ENCODE measurements at places on chromosomes 6 and 20.

DNA sequence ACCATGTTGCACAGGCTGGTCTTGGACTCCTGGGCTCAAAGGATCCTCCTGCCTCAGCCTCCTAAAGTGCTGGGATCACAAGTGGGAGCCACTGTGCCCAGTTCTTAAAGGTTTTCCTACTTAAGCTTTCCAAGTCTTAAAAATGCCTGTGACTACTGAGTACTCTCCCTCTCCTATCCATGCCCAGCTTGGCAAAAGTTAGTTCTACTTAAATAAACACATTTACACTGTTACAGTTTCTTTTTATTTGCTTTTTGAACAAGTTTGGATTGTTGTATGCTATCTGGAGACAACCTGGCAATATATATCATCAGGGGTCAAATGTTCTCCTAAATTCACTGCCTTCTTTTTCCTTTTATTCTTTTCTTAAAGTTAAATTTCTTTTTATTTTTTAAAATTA is 61.0 kb upstream of the GCM1 start:
- no peak for DNase-seq

GRCh38 chr6:25614052-25614451 is 38.0 kb upstream of the SCGN start:
- DNase-seq = no peak

GRCh38 chr6:20620043-20620442 is 85.8 kb downstream of the CDKAL1 start:
- no peak for DNase-seq

DNA sequence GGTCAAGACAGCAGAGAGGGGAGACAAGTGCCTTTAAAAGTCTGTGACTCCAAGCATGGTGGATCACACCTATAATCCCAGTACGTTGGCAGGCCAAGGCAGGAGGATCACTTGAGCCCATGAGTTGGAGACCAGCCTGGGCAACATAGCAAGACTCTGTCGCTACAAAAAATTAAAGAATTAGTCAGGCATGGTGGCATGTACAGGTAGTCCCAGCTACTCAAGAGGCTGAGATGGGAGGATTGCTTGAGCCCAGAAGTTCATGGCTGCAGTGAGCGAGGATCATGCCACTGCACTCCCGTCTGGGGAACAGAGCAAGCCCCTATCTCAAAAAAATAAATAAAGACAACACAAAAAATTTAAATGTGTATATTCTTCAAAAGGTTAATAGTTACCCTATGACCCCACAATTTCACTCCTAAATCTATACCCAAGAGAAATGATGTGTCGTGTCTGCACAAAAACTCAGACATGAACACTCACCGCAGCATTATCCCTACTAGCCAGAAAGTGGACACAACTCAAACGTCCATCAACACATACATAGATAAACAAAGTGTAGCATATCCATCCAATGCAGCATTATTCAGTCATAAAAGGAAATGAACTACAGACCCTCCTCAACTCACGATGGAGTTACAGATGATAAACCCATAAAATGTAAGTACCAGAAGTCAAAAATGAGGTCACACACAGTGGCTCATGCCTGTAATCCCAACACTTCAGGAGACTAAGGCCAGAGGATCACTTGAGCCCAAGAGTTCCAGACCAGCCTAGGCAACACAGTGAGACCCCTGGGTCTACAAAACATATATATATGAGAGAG is 23.9 kb downstream of the ZMYND8 start:
- DNase-seq = no peak

DNA sequence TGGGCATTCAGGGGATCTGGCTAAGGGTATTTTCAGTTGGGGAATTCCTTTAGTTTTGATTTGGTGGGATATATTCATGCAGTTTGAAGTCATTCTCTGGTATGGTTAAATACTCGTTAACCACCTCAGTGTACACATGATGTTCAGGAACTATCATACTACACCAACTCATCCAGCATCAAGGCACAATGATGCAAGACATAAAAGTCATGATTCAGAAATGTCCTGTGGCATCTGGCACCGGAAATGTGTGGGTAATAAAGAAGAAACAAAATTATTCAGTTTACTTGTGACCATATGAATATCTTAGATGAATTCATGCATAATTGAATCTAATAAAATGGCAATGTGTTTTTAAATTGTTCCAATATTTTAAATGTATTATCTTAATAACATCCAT is 129.0 kb upstream of the BMP5 start:
- DNase-seq = no peak

- no peak for DNase-seq
Observed at GRCh38 chr6:166167258-166167731, 356 bp downstream of the TBXT start.

- DNase-seq = no peak
Observed at GRCh38 chr6:164344801-164345291, 930.3 kb downstream of the QKI start.

- no peak for DNase-seq
Observed at GRCh38 chr6:35417979-35418661, 34.0 kb upstream of the FANCE start.

All from activated naive CD8-positive, alpha-beta T cell treated with anti-CD3 and anti-CD28 coated beads, Interleukin-2, amount 50 U/mL, for 24 hours (primary cell).